ENCODE measurements at places on chromosomes 5 and 9.

DNA sequence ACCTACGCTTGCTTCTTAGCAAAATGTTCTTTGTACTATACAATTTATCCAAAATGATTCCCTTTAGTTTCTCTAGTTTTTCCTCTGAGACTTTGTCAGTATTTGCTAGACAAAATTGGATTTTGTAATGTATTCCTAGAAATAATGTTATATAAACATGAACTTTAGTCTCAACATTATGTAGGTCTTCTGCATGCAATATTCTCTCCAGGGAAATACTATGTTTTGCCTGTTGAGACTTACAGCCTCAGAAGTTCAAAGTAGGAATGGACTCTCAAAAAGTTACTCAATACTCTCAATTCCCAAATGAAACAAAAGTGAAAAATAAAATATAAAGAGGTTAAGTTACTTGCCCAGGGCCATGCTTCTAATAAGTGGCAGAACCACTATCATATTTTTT lies 24.8 kb upstream of the SMC2 start:
- no peak for DNase-seq

- no peak for DNase-seq
These were observed 35.5 kb upstream of the IER5L start for GRCh38 chr9:129213551-129213950.

DNA sequence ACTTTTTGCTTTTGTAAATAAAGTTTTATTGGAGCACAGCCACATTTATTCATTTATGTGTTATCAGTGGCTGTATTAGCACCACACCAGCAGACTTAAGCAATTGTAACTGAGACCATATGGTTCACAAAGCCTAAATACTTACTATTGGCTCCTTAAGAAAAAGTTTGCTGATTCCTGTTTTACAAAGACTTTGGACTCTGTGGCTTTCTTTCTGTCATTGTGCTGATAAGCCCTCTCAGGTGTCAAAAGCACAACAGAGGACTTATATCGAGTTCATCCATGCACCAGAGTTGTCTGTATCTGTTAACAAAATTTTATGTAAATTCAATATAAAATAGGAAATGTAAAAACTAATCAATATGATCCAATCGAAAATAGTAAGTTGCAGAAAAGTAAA lies 55.6 kb upstream of the PCSK5 start:
- no peak for DNase-seq

DNA sequence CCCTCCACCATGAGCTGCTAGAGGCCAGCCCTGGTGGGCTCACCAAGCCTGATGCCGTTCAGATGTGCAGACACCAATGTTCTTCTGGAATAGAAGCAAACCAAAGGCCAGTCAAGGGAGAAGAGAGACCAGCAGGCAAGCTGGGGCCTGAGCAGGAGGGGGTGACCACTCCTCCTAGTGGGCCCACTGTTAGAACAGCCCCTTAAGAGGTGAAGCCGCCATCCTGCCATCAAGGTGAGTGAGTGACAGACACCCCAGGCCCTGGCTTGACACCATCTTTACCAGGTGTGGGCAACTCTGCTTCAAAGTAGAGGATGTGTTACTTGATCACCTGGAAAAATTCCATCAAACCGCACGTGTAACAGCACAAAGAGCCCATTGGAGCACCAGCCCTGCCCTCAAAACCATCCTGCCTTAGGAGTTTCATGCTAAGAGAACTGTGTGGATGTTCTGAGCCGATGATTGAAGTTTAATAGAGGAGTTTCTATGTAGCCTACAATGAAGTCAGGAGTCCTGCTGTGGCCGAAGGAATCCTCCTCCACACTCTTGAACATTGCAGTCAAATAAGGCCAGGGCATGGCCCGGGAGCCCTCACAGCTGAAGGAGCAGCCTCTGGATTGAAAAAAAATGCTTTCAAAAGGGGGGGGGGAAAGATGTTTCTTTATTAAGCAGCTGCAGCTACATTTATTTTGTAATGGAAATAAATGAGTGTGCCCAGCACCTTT lies 20.8 kb downstream of the AMBP start:
- no peak for DNase-seq

DNA sequence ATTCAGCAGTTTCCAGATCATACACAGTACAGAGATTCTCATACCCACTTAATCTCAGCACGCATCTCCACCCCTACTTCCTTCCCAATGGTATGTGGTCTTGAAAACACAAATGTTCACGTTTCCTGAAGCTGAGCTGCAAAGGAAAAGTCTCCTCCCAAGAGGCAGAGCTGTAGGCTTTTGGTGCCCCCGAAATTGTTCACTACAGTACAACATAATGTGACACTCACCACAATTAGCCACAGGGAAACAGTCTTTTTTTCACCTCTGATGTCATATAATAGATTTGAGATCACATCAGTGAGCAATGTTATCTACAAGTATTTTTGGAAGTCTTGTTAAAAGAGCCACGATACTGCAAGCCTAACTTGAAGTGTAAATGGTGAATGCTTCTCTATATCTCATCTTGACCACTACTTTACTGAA lies 40.2 kb downstream of the NFIB start:
- DNase-seq, result no peak

DNA sequence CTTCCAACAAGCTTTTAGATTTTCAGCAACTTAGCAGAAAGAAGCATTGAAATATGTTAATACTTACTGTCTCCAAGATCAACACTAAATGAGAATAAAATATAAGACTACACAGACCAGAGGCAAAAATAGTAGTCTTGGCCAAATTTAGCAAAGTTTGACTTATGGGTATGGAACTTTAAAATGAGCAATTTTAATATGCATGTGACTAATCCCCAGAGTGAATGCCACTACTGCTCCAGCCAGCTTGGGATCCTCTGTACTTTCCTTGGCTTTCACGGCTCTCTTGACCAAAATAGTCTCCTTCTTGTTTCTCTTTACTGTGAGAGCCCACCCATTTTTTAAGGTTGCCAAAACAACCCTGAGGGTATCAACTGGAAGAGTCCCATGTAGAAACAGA lies 148.0 kb upstream of the GRIA1 start:
- DNase-seq, result no peak

DNA sequence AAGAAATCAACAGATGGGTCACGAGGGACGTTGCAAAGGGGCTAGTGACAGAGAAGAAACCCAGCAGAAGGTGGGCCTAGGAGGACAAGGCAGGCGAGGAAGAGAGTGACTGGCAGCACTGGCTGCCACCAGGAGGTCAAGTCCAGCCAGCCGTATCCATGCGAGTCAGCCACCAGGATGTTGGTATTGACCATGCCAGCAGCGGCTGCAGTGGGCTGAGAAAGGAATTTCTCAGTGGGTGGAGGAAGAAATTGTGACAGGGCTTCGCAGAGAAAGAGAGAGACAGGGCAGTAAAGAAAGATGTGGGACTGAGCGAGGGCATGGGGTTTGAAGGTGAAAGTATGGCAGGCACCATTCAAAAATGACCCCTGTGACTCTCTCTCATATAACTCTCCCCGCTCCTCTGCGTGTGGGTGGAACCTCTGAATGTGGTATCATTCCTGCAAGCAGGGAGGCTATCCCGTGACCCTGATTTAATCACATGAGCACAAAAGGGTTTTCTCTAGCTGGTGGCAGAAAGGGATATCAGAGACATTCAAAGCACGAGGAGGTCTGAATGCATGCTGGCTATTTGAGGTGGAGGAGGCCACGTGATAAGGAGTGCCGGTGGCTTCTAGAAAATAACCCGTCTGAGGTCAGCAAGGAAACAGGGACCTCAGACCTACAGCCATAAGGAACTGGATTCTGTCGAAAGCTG lies 45.4 kb upstream of the FBXW11 start:
- DNase-seq, result no peak
